ENCODE measurements at places on chromosomes 3 and 15.

DNA sequence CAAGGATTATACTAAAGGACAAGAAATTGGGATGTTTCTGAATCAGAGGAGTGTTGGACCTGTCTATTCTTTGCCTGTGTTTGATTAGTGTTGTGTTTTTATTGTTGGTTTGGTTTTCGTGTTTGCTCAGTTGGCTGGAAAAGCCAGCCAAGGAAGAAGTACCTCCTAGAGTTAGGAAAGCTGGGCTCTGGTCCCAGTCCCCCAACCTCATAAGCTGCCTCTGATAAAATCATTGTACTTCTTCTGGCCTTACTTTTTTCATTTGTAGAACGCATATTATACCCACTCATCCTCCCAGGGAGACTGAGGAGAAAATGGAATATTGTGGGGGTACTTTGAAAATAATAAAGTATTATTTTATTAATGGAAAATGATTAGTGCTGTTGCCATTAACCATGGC, 177.4 kb upstream of the TRIM42 start:
- DNase-seq, result no peak

- no peak for DNase-seq
Observed at GRCh38 chr15:41233367-41233771, 2.3 kb downstream of the CHP1 start.

DNA sequence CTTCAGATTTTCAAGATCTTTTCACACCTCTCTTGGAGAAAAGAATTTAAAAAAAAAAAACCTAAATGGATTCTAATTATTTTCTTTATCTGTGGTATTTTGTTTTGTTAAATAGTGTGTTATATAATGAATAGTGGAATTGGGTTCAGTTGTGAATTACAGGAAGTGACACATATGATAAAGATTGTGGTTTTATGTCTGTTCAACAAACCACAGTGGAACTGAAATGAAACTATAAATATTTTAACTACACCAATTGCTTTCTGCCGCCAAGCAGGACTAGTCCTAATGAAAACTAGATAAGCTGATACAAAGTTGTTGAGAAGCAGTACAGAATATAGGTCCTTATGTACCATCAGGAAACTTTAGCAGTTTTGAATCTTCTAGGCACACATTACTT, 121.6 kb downstream of the UBE2E2 start:
- no peak for DNase-seq

DNA sequence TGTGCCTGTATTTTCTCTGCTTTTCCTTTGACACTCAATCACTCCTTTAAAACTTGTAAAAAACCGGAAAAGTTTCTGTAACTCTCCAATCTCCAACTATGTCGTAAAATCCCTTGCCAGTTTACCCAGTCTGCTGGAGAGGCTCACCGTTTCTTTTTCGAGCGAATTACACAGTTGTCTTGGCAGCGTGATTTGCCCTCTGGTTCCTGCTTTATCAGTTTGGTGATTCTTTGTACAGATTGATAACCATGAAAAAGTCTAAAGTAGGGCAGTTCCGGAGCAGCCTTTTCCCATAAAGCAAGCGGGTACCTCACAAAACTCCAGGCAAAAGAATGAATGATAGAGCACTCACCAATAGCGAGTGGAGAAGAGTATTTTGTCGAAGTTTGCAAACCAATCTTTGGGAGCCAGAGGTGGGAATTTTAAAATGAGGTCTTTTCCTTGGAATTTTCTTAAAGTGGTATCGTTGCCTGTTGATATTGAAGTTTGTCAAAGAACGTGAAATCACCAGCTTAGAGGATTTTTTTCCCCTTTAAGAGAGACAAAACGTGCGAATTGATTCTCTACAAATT, at the start of gene TTC23:
TTC23 (minus strand) TSS at position 312 of the 572 bp plus-strand sequence. CDS start 20,869 bp downstream, outside the sequence.
- DNase-seq, result no peak

DNA sequence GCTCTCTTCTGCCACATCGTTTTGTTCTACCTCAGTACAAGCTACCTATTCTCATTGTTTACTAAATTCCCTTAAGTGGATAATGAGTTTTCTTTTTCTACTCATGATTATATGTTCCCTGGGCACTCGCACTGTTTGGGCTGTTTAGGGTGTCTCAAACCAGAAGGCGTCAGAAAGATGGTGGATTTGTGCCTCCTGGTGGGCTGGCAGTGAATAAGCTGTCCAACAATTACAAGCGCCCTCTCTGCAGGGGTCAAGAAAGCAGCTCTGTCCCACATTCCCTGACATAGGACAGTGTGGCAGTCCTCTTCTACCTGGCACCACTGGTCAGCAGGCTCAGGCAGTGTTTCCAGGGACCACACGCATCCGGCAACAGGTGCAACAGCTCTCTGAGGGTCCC, 173.4 kb upstream of the PPP2R3A start:
- DNase-seq, result no peak

GRCh38 chr3:52210550-52211046, 12.6 kb downstream of the ALAS1 start:
- no peak for DNase-seq

GRCh38 chr3:195762611-195763010, 41.8 kb downstream of the MUC20 start:
- no peak for DNase-seq

DNA sequence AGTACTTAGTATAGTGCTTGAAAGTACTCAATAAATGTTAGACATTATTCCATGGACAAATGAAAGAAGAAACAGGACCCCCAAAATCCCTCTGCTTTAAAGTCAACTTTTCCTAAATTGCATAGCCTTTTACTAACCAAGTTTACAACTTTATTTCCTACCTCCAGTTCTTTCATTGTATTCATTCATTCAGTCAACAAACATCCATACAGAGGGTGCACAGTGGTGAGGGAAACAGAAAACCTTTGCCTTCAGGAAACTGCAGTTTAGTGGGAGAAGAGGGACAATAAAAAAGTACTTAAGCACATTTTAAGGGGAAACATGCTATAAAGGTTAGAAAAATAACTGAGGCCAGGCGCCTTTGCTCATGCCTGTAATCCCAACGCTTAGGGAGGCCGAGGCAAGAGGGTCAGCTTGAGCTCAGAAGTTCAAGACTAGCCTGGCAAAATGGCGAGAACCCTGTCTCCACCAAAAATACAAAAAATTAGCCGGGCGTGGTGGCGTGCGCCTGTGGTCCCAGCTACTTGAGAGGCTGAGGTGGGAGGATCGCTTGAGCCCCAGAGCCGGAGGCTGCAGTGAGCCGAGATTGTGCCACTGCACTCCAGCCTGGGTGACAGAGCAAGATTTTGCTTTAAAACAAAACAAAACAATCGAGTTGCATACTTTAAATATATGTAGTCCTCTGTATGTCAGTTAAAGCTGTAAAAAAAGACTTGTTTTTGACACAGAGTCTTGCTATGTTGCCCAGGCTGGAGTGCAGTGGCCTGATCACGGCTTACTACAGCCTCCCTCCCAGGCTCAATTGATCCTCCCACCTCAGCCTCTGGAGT, 1.1 kb upstream of the DENND4A start:
- DNase-seq, result no peak

DNA sequence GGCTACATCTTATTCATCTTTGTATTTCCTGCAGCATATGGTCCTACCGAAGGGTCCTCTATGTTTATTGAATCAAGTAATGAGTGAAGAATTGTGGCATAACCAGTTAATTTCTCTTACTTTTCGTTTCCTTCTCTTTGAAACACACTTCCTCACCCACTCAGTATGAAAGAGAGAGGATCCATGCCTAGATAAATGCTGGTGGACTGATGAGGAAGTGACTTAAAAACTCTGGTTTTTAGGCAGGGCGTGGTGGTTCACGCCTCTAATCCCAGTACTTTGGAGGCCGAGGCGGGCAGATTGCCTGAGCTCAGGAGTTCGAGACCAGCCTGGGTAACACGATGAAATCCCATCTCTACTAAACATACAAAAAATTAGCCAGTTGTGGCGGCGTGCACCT, 2.2 kb upstream of the MB21D2 start:
- no peak for DNase-seq

- DNase-seq, result no peak
Observed at GRCh38 chr15:31019986-31020385, 28.6 kb upstream of the MTMR10 start.

DNA sequence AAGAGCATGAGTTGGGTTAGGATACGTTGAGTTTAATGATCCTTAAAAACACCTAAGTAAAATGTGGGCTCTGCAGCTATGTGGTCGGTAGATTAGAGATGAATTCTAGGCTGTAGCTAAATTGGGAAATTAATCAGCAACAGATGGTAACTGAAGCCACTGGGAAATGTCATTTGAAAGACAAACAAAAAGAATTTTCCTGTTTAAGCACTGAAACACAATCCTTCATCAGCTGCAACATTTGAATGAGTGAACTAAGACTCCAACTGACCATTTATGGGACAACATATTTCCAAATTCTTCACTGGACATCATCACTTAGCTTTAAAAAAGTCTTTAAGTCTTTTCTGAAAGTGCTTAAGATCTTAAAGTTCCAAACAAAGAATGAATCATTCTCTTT, 226.9 kb downstream of the ZNF385D start:
- no peak for DNase-seq

- no peak for DNase-seq
Observed at GRCh38 chr3:106485802-106486201, 617.0 kb upstream of the CBLB start.

GRCh38 chr3:60301142-60301541, 950.1 kb downstream of the FHIT start:
- no peak for DNase-seq

DNA sequence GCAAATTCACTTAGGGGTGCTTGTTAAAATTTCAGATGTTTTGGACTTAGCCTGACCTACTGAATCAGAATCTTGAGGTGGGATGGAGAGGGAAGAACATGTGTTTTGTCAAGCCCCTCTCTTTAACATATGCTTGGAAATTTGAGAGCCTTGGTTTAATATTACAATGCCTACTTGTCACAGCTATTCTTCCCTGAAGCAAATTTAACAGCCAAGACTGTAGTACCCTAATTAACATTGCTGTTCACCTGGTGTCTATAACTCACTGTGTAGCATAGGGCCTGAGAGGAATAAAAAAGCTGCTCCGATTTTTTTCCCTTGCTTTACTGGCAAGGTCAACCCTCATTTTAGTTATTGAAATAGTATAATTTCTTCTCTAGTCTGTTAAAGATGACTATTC, 880.1 kb downstream of the CADM2 start:
- no peak for DNase-seq

- DNase-seq, result no peak
Observed at GRCh38 chr3:9765865-9766264, 3.9 kb downstream of the CAMK1 start.

DNA sequence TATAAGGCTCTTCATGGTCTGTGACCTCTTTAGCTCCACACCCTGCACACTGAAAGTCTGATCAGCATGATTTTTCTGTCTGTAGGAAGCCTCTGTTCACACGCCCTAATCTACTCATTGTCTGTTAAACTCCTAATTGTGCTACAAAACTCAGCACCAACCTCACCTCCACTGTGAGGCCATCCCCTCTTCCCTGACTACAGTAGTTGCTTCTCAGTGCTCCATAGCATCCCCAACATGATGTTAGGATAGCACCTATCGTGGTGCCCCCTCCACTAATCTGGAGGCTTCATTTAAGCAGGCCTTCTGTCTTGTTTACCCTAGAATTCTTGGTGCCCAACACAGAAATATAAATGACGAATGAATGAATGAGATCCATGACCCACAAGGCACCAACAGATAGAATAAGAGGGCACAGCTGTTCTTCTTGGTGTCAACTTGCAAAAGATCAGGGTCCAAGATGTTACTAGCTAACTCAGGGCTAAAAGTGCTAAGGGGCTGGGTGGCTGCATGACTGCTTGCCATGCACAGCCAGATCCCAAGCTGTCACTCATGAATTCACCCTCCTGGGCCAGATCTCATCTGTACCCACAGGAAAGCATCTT, 55.2 kb upstream of the HEG1 start:
- DNase-seq, result no peak
